ENCODE measurements at places on chromosomes 13 and 19. TPM values are rescaled to one million over a fixed set of nuclear protein-coding genes. Genes with fewer than 3 reads are reported as not detected.

The DKKL1 gene
- total RNA-seq: not detected

The ATP4A gene
- not detected for total RNA-seq

The FGF21 gene
- not detected for total RNA-seq

The CCL25 gene
- not detected for total RNA-seq

The TIMM13 gene
- 65.6 TPM for total RNA-seq

The ADPRHL1 gene
- 772 TPM for total RNA-seq

The VMAC gene
- total RNA-seq: 2.4 TPM

The GRIN3B gene
- total RNA-seq: 0.10 TPM

The ZSCAN22 gene
- 1.6 TPM for total RNA-seq

The ANGPTL8 gene
- total RNA-seq: 1.8 TPM

DNA sequence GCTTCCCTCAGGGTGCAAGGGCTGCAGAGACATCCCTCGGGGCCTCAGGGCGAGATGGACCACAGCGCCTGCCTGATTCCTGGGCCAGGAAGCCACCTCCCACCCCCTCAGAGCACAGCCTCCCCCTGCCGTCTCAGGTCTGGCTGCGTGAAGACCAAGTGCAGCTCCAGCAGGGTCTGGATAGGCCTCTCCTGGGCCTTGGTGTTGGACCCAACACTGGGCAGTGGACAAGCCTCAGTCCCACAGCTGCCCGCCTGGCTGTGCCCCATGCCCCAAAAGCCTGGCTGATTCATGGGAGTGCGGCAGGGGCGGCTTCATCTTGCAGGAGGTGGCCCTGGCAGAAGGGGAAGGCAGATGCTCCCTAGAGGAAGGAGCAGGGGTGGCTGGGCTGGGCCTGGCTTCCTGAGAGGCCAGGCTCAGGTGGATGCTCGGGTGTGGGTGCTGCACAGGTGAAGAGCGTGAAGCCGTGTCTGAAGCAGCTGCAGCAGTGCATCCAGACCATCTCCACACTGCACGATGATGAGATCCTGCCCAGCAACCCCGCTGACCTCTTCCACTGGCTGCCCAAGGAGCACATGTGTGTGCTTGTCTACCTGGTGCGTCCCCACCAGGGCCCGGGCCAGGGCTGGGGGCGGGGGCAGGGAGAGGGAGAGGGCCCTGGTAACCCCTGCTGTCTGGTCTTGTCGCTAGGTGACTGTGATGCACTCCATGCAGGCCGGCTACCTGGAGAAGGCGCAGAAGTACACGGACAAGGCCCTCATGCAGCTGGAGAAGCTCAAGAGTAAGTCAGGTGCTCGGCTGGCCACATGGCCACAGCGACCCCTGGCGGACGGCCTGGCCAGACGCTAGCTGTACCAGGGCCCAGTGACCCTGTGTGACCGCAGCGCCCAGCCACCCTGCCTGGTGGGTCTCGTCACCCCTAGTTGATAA is 21.7 kb downstream of the MAU2 start:
- H3K27me3 ChIP-seq: no peaks in the 10 kb centered on the region
- peak; percentile 64 for DNase-seq
- no peak overlapping the region for H3K27ac ChIP-seq
- peaks cover 8% of the 10 kb centered on the region for H3K4me1 ChIP-seq
- H3K4me3 ChIP-seq: no peak overlapping the region

GRCh38 chr13:47175172-47175866 is 278.5 kb upstream of the HTR2A start:
- H3K27me3 ChIP-seq: no peaks in the 10 kb centered on the region
- H3K4me3 ChIP-seq: no peak overlapping the region
- DNase-seq: no peak
- H3K36me3 ChIP-seq: no peaks in the 10 kb centered on the region

DNA sequence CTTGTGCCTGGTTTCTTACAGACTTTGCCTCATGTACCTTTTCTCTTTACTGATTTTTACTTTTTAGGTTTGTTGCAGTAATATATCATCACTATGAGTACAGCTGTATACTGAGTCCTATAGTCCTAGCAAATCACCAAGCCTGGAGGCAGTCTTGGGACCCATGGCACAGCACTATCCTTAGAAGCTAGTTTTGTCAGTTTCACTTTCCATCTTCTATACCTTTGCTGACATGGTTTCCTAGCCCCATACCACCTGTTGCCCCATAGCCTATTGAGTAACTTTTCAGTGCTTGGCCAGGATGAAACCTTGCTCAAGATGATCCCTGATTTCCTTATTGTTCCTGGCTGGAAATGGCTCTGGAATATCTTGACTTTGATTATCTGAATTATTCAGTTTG is 826.4 kb downstream of the GPC5 start:
- H3K36me3 ChIP-seq: no peaks in the 10 kb centered on the region
- H3K4me3 ChIP-seq: no peak overlapping the region
- H3K27ac ChIP-seq: no peak overlapping the region
- H3K4me1 ChIP-seq: no peaks in the 10 kb centered on the region
- no peaks in the 10 kb centered on the region for H3K27me3 ChIP-seq

GRCh38 chr13:46665633-46666482 is 112.9 kb downstream of the LRCH1 start:
- peaks cover 31% of the 10 kb centered on the region for H3K4me1 ChIP-seq
- DNase-seq: no peak
- no peak overlapping the region for H3K4me3 ChIP-seq
- peaks cover 9% of the 10 kb centered on the region for H3K36me3 ChIP-seq
- no peak overlapping the region for H3K27ac ChIP-seq
- H3K27me3 ChIP-seq: no peaks in the 10 kb centered on the region

DNA sequence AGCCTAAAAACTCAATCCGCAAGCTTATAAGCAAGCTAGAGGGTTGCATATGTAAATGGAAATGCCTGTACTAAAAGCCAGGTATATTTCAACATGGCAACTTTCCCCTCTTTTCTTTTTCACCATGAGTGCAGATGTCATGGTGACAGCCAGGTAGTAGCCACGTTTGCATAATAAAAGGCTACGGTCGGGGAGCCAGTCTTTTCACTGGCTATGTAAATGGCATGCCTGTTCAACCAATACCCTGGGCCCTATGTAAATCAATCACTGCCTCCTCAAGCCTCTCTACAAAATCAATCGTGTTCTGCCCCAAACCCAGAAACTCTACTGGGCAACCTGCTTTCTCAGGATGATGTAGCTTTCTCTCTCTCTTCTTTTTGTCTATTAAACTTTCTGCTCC is 87.4 kb downstream of the ZNF100 start:
- no peak overlapping the region for H3K4me3 ChIP-seq
- H3K36me3 ChIP-seq: no peaks in the 10 kb centered on the region
- no peak overlapping the region for H3K27ac ChIP-seq
- H3K27me3 ChIP-seq: no peaks in the 10 kb centered on the region

GRCh38 chr13:70817576-70817975 is 709.3 kb upstream of the KLHL1 start:
- H3K36me3 ChIP-seq: no peaks in the 10 kb centered on the region
- H3K27me3 ChIP-seq: no peaks in the 10 kb centered on the region
- no peaks in the 10 kb centered on the region for H3K4me1 ChIP-seq
- no peak for DNase-seq
- H3K27ac ChIP-seq: no peak overlapping the region

GRCh38 chr13:106573868-106574267 is 5.9 kb upstream of the ARGLU1 start:
- H3K27ac ChIP-seq: peak overlapping the region; percentile 44
- H3K4me3 ChIP-seq: no peak overlapping the region
- H3K36me3 ChIP-seq: no peaks in the 10 kb centered on the region
- H3K4me1 ChIP-seq: no peaks in the 10 kb centered on the region
- DNase-seq: no peak

- DNase-seq: no peak
- no peaks in the 10 kb centered on the region for H3K36me3 ChIP-seq
- no peak overlapping the region for H3K27ac ChIP-seq
- H3K27me3 ChIP-seq: no peaks in the 10 kb centered on the region
Measured at GRCh38 chr13:74867460-74867859, 614.5 kb downstream of the TBC1D4 start.

DNA sequence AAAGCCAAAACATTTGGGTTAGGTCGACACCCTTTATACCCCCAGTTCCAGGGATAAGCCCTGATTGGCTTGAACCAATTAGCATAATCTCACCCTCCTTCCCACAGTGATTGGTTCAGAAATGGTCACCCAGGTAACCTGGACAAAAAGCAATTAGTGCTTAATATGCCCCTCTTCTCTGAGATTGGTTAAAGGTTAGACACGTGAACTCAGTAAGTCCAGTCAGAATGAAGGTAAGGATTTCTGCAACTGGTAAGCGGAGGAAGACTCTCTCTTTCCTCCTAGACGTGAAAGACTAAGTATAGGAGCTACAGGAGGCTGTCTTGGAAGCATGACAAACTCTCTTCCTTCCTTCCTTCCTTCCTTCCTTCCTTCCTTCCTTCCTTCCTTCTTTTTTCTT is 1.3 kb upstream of the PNMA8C start:
- H3K4me3 ChIP-seq: no peak overlapping the region
- no peak overlapping the region for H3K27ac ChIP-seq

- DNase-seq: no peak
- no peaks in the 10 kb centered on the region for H3K36me3 ChIP-seq
- peak within 1 kb of the TSS; percentile 93 for H3K4me3 ChIP-seq
- peaks cover 35% of the 10 kb centered on the region for H3K4me1 ChIP-seq
- H3K27me3 ChIP-seq: no peaks in the 10 kb centered on the region
Measured at GRCh38 chr19:17245535-17245984, at the start of gene NR2F6. TSS of gene NR2F6 (minus strand) at chr19:17245919. CDS start at chr19:17245220, 699 bp downstream.

DNA sequence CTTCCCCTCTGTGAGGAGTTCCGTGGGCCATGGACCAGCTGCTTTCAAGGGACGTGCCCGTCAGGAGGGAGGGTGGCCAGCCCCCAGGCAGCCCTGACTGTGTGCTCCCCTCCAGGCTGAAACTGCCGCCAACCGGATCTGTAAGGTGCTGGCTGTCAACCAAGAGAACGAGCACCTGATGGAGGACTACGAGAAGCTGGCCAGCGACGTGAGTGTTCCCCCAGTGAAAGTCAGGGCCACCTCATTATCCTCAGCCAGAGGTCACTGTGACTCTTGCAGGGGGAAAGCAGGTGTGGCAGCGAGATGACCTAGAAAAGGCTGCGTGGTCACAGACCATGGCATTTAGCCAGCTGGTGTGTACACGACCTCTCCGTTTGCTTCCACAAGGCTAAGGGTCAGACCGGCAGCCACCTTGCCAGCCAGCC is 29.9 kb downstream of the CAPN12 start:
- H3K36me3 ChIP-seq: peaks cover 12% of the 10 kb centered on the region
- peak; percentile 59 for DNase-seq
- H3K4me1 ChIP-seq: peaks cover 79% of the 10 kb centered on the region
- H3K27ac ChIP-seq: peak overlapping the region; percentile 76
- H3K27me3 ChIP-seq: no peaks in the 10 kb centered on the region
- H3K4me3 ChIP-seq: no peak overlapping the region

- peaks cover 59% of the 10 kb centered on the region for H3K4me1 ChIP-seq
- H3K27me3 ChIP-seq: no peaks in the 10 kb centered on the region
- H3K27ac ChIP-seq: peak overlapping the region; percentile 66
Measured at GRCh38 chr19:2550431-2551171, 74.7 kb downstream of the GADD45B start.

- no peak overlapping the region for H3K4me3 ChIP-seq
- DNase-seq: no peak
- no peak overlapping the region for H3K27ac ChIP-seq
- no peaks in the 10 kb centered on the region for H3K4me1 ChIP-seq
Measured at GRCh38 chr13:114339857-114340534, 25.7 kb downstream of the CHAMP1 start.

- H3K36me3 ChIP-seq: no peaks in the 10 kb centered on the region
- no peak for DNase-seq
- no peaks in the 10 kb centered on the region for H3K4me1 ChIP-seq
- H3K27ac ChIP-seq: no peak overlapping the region
- H3K4me3 ChIP-seq: no peak overlapping the region
- no peaks in the 10 kb centered on the region for H3K27me3 ChIP-seq
Measured at GRCh38 chr13:72430923-72431322, 296.5 kb downstream of the MZT1 start.

DNA sequence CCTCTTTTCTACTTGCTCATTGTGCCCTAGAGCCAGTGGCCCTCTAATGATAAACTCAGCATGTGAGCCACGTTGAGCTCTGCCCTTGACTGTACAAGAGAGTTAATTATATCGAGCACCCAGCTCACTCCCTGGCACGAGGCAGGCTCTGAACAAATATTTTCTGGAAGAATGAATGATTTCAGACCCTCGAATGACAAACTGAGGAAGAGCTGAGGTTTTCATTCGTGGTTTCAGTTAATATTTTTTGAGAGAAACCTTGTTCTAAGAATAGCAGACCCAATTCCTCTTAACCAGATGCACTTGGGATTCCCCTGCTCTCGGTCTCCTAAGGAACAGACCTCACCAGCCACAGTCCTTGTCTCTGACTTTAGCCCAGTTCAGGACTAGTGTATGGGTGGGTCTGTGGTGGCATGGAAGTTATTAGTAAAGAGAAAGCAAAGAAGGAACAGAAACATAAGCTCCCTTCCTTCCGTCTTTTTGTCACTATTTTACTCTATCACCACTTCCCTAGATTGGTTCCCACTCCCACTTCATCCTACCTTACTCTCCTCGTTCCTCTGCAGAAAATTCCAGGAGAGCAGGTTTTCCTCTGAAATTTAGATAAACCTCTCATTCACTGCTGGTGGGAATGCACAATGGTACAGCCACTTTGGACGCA is 22.1 kb upstream of the WDFY2 start:
- no peak overlapping the region for H3K27ac ChIP-seq
- no peaks in the 10 kb centered on the region for H3K36me3 ChIP-seq
- H3K4me3 ChIP-seq: no peak overlapping the region
- DNase-seq: no peak

- H3K36me3 ChIP-seq: no peaks in the 10 kb centered on the region
- H3K27ac ChIP-seq: peak overlapping the region; percentile 62
- no peaks in the 10 kb centered on the region for H3K27me3 ChIP-seq
- DNase-seq: no peak
Measured at GRCh38 chr19:6087074-6087571, 23.2 kb downstream of the RFX2 start.

GRCh38 chr19:2394442-2395292 is 32.7 kb downstream of the TIMM13 start:
- no peak for DNase-seq
- no peak overlapping the region for H3K4me3 ChIP-seq
- no peaks in the 10 kb centered on the region for H3K36me3 ChIP-seq
- H3K4me1 ChIP-seq: no peaks in the 10 kb centered on the region

GRCh38 chr13:111005808-111006505 is 91.1 kb upstream of the ANKRD10 start:
- H3K27me3 ChIP-seq: no peaks in the 10 kb centered on the region
- H3K27ac ChIP-seq: peak overlapping the region; percentile 78
- no peaks in the 10 kb centered on the region for H3K36me3 ChIP-seq
- peak overlapping the region; percentile 28 for H3K4me3 ChIP-seq
- peak; percentile 71 for DNase-seq

- DNase-seq: no peak
- H3K36me3 ChIP-seq: no peaks in the 10 kb centered on the region
- H3K27me3 ChIP-seq: no peaks in the 10 kb centered on the region
Measured at GRCh38 chr13:45820106-45820838, 31.3 kb downstream of the SIAH3 start.
